NCI-H2081 (cell line): ENCODE measurements at places on chromosomes 3 and 15.

DNA sequence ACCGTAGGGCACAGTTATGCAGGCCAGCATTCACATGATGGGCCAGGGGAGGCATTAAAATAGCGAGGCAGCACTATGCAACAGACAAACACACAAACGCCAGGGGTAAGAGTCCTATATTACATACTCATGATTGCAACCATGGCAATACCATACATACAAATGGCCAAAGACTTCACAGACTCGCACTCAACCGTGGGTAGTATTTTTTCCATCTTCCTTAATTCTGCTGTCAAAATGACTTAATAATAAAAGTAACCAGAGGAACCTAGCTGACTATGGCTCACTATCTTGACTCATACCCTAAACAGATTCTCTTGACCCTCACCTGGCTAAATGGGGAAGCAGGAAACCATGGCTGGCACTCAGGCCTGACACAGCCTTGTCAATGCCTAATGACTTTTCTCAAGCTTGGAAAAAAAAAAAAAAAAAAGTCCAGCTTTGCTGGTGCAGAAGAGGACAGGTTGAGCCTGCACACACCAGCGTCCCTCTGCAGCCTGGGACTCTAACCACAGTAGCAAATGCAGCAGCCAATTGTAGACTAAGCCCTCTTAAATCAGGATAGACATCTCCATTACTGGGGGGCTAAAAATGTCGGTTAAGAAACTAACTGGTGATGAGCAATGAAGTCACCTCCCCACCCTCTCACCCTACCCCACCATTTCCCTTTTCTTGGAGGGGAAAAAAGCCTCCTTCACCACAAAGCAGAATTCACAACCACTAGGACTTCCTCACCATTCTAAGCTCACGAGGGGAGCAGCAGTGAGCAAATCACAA is 23.1 kb downstream of the CCDC12 start:
- DNase-seq = no peak

GRCh38 chr3:38323060-38323459 is 23.5 kb upstream of the XYLB start:
- DNase-seq = no peak

GRCh38 chr3:141395005-141395589 is 26.8 kb downstream of the ZBTB38 start:
- no peak for DNase-seq

GRCh38 chr3:23659274-23659673 is 146.5 kb upstream of the UBE2E1 start:
- no peak for DNase-seq

DNA sequence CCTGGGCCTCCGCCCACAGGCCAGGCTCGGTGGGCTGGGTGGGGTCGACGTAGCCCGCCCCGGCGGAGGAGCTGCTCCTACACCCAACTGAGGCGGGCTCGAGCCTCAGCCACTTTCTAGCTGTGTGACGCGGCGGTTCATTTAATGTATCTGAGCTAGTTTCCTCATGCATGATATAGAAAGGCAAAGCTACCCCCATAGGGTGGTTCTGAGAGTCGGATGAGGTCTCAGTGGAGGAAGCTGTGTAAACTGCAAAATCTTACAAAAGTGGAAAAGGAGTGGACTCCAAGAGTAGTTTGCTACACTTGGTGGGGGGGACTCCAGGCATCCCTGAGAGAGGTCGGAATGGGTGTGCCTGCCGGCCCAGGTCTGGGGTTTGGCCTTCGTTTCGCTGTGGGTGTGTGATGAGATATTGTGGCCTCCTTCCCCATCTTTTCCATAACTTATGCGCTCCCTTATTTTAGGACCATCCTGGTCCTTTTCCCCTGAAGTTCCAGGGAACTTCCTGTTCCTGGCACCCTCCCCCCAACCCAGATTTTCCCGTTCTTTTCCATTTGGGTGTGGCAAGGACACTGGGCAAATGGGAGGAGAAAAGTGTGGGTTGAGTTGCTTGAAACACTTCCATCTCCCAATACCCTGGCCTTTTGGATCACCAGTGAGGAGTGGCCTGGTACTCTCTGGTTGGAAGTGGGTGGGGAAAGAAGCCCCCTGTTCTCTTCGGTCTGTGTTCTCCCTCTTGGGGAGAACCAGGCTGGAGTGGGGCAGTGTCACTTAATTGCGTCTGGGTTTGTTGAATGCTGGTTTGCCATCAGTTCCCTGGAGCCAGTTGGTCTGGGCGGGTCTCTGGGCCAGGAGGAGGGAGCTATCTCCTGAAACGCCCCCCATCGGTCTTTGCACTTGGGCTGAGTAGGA is 1.1 kb downstream of the PDIA5 start:
- no peak for DNase-seq

DNA sequence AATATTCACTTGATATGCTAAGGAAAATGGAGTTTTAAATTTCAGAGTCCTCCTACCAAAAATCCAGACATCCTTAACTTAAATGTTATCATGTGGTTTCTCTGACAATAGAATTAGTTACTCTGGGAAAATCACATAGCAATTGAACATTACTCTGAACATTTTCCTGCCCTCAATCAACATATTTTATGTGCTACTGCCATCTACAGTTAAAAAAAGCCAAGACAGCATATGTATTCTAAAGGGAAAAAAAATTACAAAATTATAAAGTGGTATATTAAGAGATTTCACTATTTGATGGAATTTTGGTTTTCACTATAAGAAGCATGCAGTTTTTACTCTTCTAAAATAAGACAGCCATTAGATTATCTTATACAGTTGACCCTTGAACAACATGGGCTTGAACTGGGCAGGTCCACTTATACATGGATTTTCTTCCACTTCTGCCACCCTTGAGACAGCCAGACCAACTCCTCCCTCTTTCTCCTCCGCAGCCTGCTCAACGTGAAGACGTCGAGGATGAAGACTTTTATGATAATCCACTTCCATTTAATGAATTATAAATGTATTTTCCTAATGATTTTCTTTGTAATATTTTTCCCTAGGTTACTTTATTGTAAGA is 122.3 kb downstream of the ATP1B3 start:
- DNase-seq = peak; percentile 35

DNA sequence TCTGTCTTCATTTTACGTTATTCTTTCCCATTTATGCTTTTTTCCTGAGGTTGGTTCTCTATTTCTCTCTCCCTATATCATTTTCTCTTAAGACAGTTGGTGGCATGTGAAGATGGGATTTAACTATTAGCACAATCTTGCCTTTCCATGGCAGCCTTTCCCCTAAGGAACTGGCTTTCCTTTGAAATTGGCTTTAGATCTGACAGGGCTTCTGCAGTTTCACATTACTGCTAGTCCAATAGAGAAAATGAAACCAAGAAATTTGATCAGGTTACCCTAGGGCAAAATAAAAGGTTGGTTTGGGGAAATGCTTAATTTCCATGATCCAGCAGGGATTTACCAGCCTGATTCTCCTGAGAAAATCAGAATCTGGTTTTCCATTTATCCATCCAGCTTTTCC is 22.7 kb upstream of the CHL1 start:
- DNase-seq = no peak

DNA sequence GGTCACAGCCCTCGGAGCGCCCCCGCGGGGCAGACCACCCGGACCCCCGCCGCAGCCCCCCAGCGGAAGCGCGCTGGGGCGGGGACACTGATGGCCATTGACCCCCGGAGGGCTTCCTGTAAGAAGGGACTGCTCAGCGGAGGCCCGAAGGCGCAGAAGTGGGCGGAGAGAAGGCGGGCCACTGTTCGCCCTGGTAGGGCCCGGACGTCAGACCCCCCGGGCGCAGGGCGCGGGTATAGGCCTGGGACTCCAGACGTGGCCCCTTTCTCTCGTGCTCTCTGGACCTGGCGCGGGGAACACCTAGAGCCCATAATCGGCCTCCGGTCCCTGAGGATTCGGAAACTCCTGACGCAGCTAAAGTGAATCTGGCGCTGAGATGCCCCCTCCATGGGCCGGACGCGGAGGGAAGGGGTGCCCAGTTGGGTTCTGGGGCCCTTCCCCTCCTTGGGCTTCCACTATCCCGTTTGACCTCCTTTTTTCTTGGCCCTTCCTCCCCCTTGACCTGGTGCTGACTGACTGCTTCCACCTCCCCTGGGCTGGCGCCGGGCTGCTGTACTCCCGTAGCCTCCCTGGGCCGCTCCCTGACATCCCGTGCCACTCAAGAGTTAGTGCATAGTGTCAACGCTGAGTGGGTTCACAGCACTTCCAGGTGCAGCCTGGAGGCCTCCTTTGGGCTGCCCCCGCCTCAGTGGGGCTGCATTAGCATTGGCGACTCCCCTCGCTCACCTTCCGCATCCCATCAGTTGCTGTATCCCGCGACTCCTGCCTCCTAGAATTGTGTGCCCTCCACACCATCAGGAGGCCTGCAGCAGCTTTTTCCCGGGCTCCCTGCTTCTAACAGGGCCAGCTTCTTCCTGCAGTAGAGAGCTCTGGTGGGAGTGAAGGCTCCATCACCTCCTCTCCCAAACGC is 694 bp downstream of the ABTB1 start:
- peak; percentile 78 for DNase-seq

DNA sequence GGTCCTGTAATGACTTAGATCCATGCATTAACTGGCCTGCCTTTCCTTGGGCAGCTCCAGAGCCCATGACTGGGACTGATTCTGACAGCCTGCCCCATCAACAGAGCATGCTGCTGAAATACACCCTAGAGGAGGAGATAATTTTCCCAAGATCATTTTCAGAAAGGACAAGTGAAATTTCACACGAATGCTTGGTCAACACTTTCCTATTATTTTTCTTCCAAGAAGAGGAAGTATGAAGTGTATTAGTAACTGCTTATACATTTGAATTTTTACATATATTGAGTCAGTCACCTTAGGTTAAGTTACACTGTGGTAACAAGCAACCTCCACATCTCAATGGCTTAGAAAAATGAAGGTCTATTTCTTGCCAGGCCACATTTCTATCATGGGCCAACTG is 9.7 kb upstream of the NMNAT3 start:
- DNase-seq = no peak

- no peak for DNase-seq
These were observed 57.0 kb downstream of the MLH1 start for GRCh38 chr3:37050282-37050681.

DNA sequence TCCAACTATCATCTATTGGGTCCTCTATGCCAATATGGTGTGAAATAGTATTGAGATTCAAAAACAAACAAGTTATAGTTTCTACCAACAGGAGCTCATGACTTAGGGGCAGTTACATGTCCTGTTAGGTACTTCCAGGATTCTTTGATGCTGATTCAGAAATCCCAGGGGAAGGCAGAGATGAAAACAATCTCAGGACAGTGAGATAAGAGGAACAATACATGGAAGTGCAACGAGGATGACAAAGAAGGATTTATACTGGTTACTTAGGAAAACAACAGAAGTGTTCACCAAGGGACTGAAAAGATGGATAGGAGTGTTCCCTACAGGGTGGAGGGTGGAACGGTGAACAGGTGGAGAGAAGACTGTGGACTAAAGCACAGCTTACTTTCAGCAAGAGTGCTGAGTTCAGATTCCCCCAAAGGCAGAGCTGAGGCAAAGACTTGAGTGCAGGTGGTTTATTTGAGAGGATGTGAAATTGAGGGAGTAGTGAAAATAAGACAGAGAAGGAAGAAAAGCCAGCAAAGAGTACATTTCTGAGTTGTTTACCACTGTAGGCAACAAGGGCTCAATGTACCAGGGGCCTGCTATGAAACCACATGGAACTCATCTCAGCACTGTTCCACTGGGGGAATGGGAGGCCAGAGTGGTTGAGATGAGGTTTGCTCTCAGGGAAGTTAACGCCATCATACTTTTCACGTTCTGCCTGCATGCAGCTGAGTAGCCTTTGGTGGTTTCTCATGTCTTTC is 68.1 kb downstream of the TRIM69 start:
- DNase-seq = no peak

GRCh38 chr15:101250341-101250831 is 1.5 kb downstream of the CHSY1 start:
- no peak for DNase-seq

- no peak for DNase-seq
These were observed 63.6 kb upstream of the ARL8B start for GRCh38 chr3:5058471-5058951.

- no peak for DNase-seq
These were observed 39.5 kb downstream of the GOLGA6L10 start for GRCh38 chr15:82309802-82310201.

DNA sequence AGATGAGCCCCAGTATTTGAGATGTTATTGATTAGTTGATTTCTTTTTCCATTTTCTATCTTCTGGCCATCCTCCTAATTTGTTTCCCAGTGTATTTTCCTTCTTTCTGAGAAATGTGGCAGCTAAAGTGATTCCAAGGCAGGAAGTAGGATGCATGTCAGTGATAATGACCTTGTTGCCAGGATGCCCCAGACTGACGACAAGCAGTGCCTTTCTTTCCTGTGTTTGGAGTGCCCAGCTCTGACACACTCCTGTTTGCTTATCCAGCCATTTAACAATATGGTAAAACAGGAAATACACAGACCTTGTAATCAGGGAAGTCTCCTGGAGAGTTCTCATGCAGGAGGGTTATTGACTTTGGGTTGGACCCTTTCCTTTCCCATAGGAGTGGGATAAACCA is 20.4 kb downstream of the TMOD2 start:
- peak; percentile 74 for DNase-seq

DNA sequence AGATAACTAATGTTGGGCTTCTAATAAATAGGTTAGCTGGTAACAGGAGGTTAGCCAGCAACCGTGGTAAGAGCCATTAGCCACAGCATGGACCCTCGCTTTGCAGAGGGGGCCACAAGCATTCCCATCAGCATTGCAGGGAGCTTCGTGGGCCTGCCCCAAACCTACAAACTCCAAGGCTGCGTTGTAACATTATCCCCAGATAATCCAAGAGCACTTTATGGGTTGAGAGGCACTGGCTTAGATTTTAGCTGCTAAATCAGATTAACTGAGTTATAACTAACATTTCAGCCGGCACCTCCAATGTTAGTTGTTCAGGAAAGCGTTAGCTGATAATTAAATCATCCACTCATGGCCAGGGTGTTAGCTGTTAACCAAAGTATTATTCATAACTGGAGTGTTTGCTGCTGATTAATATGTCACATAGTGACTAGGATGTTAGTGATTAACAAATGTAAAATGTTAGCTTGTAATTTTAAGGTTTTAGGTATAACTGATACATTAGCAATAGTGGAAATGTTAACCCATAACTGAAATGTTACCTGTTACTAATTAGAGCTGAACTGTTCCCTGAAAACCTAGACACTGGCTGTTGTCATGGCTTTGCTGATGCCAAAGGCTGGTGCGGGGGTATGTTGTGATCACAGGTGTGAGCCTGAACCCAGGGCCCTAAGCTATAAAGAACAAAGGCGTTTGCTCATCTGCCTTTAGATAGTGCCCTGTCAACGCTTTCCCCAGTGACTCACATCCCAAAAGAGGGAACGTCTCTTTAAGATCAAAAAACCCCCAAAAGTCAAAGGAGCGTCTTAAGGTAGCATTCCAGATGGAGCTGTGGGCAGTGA is 56.2 kb downstream of the SLC6A6 start:
- no peak for DNase-seq

- DNase-seq = no peak
These were observed 49.9 kb upstream of the LPP start for GRCh38 chr3:188104050-188104449.

- no peak for DNase-seq
These were observed 50.1 kb downstream of the SETD2 start for GRCh38 chr3:47113669-47114365.

GRCh38 chr3:112379020-112379690 is 46.2 kb downstream of the CD200 start:
- DNase-seq = no peak
